ENCODE measurements at places on chromosomes 1 and 21.

GRCh38 chr1:207362962-207363860, 41.7 kb downstream of the CD55 start:
- DNase-seq = no peak

DNA sequence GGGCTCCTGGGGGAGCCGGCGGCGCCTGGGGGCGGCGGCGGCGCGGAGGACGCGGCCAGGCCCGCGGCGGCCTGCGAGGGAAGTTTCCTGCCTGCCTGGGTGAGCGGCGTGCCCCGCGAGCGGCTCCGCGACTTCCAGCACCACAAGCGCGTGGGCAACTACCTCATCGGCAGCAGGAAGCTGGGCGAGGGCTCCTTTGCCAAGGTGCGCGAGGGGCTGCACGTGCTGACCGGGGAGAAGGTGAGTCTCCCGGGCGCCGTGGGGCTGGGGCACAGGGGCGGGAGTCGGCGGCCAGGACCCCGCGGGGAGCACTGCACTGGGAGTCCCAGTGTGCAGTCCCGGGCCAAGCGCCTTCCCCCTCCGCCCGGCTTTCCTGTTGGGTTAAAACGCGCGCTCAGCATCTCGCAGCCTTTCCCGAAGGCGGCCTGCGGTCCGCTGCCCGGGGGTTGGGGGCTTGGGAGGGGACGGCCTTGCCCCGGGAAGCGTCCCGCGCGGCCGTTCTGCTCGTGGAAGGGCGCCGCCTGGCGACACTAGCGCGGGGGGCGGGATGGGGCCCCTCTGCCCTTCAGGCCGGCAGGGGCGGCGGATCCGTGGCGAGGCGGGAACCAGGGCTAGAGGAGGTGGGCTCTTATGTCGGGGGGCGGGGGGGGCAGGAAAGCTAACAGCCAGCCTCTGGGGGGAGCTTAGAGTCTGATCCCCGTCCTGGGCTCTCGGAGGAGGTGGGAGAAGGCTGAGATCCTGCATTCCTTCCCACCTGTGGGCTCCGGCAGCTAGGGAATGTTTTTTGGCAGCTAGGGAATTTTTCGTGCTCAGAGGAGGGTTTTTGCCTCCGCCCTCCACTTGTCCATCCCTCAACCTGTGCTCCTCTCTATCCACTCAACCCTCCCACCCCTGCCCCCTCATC, 1.1 kb downstream of the HUNK start:
- DNase-seq = peak; percentile 59

DNA sequence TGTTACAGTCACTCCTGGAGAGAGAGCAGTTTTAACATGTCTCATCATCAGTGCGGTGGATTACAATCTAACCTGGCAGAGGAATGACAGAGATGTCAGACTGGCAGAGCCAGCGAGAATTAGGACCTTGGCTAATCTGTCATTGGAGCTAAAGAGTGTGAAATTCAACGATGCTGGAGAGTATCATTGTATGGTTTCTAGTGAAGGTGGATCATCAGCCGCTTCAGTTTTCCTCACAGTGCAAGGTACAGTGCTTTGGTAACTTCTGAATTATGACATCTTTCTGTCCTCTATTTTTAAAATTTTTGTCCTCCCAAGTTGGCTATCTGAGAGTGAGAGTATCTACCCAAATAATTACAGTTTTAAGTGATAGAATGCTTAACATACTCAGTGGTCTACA, 199.4 kb downstream of the HMCN1 start:
- no peak for DNase-seq

DNA sequence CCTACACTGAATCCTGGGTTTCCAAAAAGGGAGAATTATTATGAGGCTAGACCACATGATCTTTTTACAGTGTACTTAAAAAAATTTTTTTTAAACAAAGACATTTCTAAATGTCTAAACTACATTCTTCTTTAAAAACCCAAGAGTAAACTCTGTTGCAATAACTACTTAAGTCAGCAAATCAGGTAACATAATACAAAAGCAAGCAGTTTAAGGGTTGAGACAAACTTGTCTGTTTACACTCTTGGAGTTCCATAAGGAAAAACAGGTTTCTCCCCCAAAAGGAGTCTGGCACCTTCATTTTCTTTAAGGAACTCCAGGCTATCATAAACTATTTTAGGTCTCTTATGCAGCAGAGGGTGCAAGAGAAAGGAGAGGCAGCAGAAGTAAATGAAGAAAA, 12.5 kb upstream of the ANKRD45 start:
- DNase-seq = no peak

GRCh38 chr1:39926820-39927219, 25.1 kb upstream of the MYCL start:
- DNase-seq = no peak

GRCh38 chr21:16794950-16795349, 717.9 kb upstream of the CXADR start:
- DNase-seq = no peak

GRCh38 chr1:208234721-208235120, 9.5 kb downstream of the PLXNA2 start:
- no peak for DNase-seq

DNA sequence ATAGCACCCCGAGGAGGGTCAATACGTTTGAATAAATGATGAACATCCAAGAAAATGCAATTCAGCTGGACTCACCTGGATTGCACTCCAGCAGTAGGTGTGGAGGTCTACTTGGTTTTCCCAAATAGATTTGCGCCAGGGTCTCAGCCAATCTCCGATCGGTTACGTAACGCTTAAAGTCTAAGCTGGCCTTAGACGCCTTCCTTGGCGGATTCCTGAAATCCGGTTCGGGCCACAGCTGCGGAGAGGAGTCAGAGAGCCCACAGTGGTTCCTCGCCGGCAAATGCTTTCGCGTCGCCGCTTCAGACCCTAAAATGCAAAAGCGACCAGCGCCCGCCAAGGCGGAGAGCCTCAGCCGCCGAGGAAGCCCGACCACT, 322 bp downstream of the TFB2M start:
- DNase-seq = no peak

GRCh38 chr1:5776035-5776550, 216.1 kb downstream of the NPHP4 start:
- DNase-seq = peak; percentile 67

- DNase-seq = no peak
Observed at GRCh38 chr1:31815307-31815645, 546 bp downstream of the SPOCD1 start.

DNA sequence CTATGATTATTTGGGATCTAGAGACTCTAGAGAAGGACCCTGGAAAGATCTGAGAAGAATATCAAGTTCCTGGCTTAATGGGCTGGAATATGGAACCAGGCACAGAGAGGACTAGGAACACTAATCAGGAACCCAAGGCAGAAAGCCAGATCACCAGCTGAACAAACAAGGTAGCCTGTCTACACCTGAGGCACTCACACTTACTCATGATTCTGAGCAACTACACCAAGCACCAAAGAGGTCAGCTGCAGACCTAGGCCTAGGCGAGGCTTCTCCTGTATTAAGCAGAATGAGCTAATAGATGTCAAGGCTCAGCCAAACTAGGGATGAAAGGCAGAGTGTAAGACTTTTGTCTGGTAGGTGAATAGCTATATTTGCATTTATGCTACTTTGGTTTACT, 368.1 kb downstream of the LTN1 start:
- DNase-seq = no peak

- DNase-seq = no peak
Observed at GRCh38 chr21:21034036-21034435, 35.8 kb downstream of the NCAM2 start.

DNA sequence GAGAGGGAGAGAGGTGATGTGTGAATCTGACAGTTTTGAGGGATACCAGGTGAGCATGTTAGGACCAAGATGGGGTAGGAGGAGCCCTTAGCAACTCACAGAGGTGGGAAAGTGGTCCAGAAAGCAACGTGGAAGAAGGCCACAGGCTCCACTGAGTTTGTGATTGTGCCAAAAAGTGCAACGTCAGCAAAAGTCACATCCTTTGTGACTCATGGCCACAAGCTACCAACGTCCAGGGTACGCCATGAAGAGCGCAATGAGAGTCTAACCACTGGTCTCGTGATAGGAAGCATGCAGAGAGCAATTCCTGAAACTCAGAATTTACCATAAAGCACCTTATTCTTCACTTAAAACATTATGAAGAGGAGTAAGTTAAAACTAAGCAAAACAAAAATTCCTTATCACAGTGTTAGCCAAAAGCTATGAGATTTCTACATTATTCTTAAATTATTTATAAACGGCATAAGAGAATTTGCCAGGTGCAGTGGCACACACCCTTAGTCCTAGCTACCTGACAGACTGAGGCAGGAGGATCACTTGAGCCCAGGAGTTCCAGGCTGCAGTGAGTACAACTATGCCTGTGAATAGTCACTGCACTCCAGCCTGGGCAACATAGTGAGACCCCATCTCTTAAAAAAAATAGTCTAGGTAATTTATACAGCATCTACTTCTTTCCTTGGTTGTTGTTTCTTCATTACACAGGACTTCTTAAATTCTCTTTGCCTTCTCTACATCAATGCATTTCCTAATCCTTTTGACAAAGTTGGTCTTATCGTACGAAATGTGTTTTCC, 55.2 kb downstream of the COLGALT2 start:
- no peak for DNase-seq

DNA sequence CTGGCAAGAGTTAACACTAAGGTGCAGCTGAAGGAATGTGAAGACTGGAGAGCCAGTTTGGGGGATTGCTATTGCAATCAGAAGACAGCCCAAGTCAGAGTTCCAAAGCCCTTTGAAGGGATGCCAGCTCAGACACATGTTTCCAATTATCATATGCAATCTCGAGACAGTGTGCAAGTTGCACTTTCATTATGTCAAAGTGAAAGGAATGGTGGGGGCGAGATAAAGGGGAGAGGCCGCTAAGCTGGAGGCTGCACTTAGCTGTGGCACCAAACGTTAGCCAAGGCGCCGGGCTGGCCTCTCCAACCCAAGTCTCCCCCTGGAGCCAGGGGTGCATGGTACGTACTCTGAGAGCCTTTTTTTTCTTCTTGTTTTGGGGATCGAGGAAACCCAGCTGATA, 58.0 kb downstream of the NGF start:
- DNase-seq = peak; percentile 70

DNA sequence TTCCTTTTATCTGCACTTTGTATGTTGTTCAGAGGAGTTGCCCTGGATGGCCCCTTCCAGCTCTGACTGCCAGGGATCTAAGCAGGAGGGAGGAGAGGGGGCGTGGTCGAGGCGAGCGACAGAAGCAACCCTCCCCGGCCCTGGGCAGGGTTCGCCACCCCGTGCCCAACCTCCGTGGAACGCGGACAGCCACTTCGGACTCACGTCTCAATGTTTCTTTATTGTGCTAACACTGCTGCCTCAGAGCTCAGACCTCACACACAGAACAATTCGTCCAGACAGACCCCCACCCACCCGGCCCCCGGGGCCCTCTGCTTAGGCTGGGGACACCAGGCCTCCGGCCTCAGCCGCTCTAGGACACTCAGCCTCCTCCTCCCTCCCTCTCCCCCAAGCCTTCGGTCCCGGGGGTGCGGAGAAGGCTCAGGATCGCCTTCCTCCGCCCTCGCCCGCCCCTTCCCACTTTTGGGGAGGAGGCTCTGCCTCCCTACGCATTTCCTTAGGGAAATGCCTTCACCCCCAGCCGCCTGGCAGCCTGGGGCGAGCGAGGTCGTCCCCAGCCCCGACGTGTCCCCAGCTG, 8.3 kb downstream of the VSIG8 start:
- DNase-seq = no peak

DNA sequence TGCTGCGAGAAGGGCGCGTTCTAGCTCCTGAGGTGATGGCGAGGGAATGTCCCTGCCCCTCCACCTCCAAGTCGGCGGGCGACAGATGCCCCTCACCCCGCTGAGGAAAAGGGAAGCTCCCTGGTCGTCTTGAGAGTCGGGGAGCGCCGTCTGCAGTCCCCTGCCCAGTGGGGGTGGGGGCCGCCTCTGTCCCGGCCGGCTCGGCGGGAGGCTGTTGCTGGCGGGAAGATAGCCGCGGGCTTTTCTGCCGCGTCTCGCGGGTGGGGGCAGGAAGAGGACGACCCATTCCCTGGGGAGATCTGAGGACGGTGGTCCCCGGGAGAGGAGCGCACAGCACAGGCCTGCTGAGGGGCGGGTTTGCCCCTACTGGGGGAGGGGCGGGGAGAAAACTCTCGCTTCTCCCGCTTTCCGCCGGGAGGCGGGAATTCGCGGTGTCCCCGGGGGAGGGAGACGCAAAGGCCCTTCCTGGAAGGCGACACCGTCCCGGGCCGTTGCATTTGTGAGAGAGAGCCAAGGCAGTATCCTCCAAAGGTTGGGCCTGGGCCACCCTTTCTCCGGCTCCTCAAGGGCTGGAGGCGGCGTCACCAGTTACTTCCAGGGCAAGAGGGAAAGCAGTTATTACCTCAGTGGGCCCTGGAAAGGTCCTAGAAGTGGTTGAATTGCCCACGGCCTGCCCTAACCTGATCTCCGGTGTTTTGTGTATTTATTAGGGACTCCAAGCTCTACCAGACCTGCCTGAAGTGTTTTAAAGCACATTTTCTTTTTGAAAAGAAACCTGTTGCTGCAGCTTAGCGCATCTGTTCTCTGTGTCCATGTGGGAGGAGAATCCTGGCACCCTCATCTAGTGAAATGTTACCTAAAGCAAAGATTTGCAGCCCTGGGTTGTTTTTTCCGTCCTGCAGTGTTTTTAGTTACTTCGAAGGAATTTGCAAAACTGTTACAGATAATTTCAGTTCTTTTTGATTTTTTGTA, 648 bp downstream of the S100PBP start:
- DNase-seq = peak; percentile 40

- no peak for DNase-seq
Observed at GRCh38 chr1:50609508-50609907, 186.3 kb upstream of the DMRTA2 start.

- no peak for DNase-seq
Observed at GRCh38 chr1:200103966-200104583, 76.6 kb downstream of the NR5A2 start.

DNA sequence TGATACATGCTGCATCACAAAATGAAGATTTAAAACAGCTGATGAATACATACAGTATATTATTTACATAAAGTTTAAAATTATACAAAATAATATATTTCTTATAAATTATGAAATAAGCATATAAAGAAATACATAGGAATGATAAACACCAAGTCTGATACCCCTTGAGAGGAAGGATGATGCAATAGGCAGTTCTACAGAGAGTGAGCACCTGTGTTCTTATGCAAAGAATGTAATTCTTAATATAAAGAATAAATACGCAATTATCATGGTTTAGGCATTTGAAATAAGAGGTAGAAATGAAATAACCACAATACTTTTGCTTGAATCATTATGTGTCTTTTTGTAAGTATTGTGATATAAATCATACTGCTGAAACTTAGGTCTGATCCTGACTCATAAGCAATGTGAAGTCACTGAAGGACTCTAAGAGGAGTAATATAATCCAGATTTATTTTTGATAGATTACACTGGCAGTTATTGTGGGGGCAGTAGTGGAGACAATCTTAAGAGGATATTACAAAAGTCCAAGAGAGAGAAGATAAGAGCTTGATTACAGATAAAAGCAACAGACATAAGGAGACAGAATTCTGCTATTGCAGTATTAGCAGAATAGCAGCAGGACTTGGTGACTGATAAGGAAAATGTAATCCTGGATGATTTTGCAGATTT, 39.0 kb downstream of the TTLL7 start:
- DNase-seq = no peak
